ENCODE measurements at places on chromosomes 5 and 9.

GRCh38 chr5:126921241-126922091 is 108.9 kb downstream of the MARCHF3 start:
- DNase-seq: no peak

DNA sequence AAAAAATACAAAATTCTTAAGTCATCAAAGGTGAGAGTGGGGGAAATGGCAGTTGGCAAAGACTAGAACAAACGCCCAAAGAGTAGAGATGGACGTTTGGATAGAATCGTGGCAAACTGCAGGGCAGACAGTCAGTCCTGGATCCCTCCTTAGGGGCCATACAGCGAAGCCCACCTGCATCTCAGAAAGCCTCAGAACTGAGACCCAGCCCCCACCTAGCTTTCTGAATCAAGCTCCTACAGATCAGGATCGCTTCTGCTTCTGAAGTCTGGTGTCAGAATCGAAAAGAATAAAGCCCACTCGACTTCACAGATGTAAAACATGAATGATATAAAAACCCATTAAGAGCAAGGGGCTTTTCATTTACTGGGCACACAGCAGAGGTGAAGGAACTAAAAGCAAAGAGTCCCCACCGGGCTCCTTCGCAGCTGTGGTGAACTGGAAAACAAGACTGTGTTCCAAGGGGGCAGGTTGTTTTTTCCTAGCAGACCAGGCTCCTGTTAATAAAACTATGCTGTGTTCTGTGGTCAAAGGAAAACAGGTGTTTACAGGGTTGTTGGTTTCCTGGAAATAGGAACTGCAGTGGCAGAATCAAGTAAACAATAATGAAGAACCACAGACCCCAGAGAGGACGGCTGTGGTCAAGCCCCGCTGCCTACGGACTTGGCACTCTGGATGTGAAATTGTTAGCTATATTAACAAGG is 91.8 kb downstream of the TLE1 start:
- no peak for DNase-seq

DNA sequence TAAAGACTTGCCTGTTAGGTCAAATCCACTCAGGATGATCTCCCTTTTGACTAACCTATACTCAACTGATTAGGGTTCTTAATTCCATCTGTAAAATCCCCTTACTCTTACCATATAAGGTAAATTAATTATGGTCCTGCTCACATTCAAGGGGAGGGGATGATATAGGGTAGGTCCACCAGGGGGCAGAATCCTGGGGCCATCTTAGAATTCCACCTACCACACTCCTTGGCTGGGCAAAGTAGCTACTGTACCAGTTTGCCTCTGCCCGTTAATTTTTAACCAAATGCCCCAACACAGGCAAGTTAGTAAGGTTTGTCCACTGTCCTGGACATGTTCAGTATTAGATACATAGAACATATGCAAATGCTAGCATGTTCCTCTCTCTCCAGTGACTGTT is 262.4 kb downstream of the SEMA5A start:
- DNase-seq: no peak

DNA sequence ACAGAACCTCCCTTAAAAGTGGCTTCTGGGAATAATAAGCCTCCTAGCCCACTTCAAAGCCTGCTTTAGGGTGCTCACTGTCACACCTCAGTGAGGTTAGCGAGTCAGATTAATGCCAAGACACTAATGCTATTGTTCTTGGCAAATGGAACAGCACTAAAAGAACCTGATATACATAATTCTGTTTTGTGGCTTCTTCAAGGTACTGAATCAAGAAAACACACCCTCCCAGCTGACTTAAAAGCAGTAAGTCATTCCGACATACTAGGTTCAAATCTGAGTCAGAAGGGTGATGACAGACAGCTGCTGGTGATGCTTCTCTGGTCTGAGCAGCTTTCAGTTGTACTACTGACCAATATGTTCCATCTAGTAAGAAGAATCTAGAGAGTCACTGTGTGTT is 121.6 kb downstream of the OXCT1 start:
- no peak for DNase-seq

GRCh38 chr5:150658699-150659265 is 2.3 kb upstream of the MYOZ3 start:
- no peak for DNase-seq

GRCh38 chr9:121825031-121825691 is 173.7 kb downstream of the DAB2IP start:
- no peak for DNase-seq

GRCh38 chr9:3824581-3824980 is 298.8 kb upstream of the RFX3 start:
- no peak for DNase-seq

DNA sequence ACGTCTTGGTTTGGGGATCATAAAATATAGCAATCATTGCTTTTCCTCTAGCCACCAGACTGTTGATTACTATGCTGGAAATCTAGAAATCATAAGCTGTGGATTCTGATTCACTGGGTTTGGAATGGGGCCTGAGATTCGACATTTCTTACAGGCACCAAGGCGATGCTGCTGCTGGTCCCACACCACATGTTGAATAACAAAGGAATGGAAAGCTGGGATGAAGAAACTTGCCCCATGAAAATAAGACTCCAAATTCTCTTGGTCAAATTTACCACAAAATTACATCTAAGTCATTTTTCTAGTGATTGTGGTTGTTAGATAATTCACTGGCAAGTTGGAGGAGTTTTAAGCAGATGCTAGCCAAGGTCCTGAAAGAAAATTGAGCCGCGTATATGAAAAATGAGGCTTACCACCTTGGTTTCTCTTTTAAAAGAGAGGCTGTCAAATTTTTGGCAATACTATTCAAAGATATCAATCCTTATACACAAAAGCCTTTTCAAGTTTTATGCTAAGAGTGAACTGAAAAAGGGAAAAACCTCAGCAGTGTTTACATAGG is 23.0 kb upstream of the MEIKIN start:
- no peak for DNase-seq

- no peak for DNase-seq
Observed at GRCh38 chr5:82894716-82895115, 182.5 kb downstream of the TMEM167A start.

GRCh38 chr9:78620764-78621163 is 323.8 kb downstream of the PSAT1 start:
- no peak for DNase-seq

- DNase-seq: no peak
Observed at GRCh38 chr5:149279661-149280060, 8.0 kb downstream of the AFAP1L1 start.

GRCh38 chr9:77019926-77020412 is 514 bp downstream of the FOXB2 start:
- DNase-seq: no peak

DNA sequence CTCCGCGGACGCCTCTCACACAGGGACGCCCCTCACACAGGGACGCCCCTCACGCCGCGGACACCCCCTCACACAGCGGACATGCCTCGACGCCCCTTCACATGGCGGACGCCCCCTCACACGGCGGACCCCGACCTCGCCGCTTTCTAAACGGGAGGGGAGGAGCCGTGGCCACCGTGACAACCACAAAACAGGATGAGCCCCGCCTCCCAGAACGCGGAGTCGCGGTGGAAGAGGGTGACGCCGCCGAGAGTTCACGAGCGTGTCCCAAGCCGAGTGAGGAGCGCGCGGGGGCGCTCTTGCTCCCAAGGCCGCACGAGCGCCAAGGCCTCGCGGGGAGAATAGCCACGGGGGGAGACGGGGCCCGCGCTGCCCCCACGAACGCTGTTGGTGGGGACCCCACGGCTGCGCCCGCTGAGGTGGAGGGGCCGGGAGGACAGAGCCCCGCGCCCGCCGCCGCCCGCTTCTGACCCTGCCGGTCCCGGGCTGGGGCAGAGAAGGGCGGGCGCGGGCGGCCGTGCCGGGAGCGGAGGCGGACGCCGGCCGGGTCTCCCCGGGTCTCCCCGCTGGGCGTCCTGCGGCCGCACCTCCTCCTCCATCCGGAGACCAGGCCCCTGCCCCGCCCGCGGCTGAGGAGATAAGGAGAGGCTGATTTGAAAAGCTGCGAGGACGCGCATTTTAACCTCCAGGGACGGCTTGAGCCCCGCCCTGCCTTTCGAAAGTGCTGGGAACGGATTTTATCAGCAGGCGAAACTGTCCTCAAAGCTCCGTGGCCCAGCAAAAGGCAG is 3.9 kb upstream of the NKD2 start:
- DNase-seq: peak; percentile 26

GRCh38 chr5:79845448-79846197 is 145.4 kb downstream of the MTX3 start:
- DNase-seq: no peak

DNA sequence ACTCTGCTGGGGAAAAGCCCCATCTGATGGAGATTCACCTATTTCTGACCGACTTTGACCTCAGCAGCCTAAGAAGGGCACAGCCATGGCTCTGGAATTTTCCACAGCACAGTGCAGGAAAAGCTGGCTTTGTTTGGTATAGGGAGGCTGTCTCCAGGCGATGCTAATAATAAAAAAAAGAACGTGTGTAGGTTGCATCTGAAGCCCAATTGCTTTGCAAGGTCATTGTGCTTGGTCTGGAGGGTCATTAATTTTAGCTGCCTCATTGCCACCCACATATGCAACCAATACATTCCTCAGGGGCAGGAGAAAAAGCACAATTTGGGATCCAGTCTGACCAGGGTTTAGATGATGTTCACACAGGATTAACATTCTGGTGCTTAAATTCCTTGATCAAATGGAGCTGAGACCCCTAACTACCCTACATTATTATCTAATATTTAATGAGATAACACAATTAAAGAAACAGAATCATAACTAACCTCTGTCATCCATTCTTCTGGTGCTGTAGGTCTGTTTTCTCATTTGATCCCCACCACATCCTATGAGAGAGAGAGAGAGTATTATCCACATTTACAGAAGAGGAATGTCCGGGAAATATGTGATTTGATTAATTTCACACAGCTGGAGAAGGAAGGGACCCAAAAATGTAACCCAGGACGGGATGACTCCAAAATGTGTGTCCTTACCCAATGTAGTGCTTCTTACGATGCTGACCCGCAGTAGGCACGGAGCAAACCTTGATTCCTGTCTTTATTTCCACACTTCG is 175.9 kb downstream of the RFK start:
- DNase-seq: no peak

DNA sequence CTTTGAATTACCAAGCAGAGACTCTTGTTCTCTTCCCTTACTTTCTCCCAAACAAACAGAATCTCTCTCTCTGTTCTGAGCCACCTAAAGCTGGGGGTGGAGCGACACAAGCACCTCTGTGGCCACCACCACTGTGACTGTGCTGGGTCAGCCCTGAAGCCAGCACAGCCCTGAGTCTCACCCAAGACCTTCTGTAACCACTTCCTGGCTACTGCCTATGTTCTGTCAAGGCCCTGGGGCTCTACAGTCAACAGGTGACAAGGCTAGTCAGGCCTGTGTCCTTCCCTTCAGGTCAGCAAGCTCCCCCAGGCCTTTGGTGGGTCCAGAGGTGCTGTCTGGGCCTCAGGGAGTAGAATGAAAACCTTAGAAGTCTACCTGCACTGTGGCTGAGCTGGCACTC is 26.1 kb upstream of the SLC28A3 start:
- DNase-seq: no peak

- DNase-seq: no peak
Observed at GRCh38 chr5:18159331-18159730, 525.1 kb downstream of the TAF11L14 start.

DNA sequence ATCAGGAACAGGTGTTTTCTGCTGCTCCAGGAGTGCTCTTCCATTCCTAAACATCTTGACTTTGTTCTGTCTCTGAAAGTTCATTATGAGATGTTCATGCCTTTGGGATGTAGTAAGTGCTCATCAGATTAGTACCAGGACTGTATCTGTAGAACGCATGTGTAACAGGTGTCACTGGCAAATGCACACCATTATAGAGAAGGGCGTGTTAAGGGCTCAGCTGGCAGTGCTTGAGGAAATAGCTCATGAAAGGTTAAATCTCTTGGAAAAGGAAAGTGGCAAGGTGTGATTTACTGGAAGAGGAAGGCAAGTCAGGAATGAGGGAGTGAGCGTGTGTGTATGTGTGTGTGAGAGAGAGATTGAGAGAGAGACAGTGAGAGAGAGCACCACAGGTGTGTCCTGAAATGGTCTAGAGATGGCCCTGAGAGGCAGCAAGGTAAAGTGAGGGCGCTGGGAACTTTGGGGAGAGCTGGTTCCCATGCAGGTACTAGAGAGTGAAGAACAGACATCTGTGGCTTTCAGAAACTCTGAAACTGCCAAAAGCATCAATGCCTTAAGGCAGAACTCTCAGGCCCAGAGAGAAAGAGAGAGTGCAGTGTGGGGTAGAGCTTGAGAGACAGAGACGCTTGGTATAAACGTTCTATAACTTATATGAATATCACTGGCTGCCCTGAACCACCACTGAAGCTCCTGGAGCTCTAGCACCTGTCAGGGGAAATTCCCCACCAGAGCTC is 13.7 kb upstream of the CXCL14 start:
- DNase-seq: no peak

All from stimulated activated CD4-positive, alpha-beta T cell treated with anti-CD3 and anti-CD28 coated beads, Interleukin-15, amount 100 ng/mL, for 1 hour (primary cell).